ENCODE measurements at places on chromosomes 7 and 10.

DNA sequence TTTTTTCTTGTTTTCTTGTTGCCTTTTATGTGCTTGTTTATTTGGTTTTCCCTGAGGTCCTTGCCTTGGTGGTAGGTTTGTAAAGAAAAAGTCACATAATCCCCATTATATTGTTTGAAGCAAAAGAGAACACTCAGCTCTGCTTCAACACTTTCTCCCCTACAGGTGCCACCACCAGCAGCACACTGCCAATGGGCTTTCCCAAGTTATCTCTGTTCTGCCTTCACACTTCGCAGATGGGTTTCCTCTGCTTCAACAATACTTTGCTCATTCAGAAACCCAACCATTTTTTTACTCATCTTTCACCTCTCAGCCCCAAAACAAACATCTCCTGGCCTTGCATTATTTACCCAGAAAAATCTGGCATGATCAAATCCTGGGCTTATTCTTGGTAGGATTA, 375.1 kb upstream of the TEX47 start:
- no peak for DNase-seq

DNA sequence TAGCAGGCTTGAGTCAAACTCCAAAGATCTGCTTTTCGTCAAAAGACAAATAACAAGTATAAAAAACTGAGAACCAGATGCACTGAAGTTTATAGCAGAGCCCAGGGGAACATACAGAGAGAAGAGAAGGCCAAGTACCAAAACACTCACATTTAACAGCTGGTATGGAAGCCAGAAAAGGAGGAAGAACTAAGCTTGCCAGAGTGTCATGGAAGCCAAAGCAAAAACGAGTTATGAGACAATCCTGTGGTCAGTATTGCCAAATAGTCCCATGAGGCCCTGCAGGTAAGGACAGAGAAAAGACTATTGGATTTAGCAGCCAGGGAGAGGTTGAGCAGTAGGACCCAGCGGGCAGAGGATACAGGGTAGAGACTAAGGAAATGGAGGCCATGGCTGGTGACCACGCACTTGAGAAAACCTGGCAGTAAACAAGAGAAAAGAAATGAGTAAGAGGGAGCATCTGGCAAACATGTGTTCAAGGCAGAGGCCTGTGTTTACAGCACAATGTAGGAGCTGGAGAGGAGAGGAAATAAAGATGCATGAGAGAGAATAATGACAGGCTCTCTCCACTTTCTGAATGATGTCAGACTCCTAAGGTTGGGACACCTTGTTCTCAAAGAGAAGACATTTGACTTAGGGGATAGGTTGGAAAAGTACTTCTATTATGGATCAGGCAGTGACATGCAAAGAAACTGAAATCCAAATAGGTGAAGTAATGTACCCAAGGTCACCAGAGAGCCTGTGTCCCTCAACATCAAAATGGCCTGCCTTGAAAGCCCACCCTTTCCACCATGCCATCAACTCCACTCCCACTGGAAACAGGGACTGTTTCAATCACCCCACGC, 9.1 kb downstream of the CREB3L2 start:
- no peak for DNase-seq

DNA sequence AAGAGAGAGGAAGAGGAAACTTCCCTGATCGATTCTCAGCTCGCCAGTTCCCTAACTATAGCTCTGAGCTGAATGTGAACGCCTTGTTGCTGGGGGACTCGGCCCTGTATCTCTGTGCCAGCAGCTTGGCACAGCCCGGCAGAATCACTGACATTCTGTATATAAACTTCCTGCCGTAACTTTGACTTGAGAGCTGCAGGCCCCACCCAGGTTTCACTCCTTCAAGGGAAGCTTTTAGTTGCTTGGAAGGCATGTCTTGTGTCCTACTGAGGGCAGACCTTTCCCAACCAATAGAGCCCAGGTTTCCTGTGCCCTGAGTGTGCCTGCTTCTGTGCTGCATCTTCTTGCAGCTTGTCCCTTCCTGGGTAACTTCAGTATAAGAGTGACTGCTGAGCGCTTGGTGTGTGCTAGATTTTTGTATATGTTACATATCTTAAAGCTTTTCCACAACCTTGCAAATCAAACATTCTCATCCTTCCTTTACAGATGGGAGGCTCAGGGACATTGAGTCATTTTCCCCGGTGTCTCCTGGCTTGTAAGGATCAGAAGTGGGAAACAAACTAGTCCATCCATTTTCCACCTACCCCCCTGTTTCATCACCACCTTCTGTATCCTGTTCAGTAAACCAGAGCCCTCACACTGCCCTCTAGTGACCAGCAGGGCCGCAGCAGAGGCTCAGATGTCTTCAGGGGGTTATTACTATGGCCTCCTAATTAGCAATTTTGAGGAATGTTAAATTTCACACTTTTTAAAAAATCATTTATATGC, 225.2 kb upstream of the PRSS58 start:
- DNase-seq: no peak

DNA sequence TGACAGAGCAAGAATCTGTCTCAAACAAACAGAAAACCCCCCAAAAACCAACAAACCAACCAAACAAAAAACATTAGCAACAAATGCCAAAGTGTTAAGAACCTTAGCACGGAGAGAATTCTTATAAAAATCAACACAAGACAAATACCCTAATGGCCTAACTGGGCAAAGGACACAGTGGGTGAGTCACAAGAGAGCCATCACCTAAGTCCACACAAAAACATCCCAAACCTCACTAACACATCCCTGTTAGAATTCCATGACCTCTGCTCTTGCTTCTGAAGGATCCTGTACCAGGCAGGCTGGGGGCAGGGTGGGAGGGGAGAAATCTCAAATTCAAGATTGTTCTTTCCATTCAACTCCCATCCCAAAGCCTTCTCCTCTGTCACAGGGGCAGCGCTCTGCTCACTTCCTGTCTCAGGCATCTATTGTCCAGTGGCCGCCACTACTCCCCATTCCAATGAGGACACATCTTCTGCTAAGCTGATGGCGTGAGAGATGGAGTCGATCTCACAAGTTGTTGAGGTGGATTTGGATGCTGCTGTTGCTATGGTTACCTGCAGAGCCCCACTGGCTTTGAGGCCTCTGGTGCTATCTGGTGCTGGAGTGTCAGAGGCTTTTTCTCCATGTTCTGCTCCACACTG, 9.2 kb downstream of the IL15RA start:
- peak; percentile 38 for DNase-seq

DNA sequence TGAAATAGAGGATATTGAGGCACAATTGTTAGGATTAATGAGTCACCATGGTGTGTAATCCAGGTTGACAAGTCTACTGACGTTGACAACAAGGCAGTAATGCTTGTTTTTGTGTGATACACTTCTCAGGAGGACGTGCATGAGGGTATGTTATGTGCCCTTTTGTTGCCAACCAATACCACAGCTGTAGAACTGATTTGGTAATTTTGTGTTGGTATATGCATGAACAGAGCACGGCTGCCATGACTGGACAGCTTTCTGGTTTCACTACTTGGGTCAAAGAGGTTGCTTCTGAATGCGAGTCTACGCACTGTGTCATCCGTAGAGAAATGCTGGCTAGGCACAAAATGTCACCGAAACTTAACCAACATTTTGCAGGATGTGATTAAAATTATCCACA, 32.9 kb downstream of the PHTF2 start:
- no peak for DNase-seq

- peak; percentile 59 for DNase-seq
Measured at GRCh38 chr10:127151981-127152699, 44.3 kb downstream of the INSYN2A start.

- no peak for DNase-seq
Measured at GRCh38 chr10:114544045-114544659, 113.9 kb downstream of the ABLIM1 start.

GRCh38 chr10:86357041-86357440, 9.6 kb downstream of the GRID1 start:
- peak; percentile 61 for DNase-seq

DNA sequence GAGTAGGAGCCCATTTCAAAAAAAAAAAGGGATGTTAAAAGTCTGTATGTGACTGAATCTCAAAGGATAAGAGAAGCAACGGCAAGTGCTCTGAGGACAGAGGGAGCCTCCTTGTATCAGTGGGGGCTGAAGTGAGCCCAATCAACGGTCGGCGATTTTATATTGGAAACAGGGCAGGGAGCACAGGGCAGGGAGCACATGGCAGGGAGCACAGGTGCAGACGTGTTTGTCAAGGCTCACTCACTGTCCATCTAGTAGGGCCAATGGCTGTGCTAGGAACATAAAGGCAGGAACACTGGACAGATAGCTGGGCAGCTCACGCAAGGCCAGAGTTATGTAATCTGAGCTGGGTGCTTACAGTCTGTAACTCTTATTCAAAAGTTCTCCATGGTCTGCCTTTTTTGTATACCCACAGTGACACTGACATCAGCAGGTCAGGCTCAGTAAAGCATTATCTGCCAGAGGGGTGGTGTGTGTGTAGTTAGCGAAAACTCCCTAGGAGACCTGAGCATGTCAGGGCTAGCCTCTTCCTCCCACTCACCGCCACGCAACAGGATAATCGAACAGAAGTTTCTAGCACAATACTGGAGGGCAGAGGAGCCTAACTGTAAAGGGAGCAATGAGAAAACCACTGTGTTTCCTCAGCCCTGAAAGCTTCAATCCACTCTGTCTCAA, 15.4 kb downstream of the AKR1B1 start:
- DNase-seq: no peak

- no peak for DNase-seq
Measured at GRCh38 chr7:33799766-33800165, 105.6 kb upstream of the BMPER start.
